ENCODE measurements at places on chromosomes 13 and 19. TPM values are rescaled to one million over a fixed set of nuclear protein-coding genes. Genes with fewer than 3 reads are reported as not detected.

DNA sequence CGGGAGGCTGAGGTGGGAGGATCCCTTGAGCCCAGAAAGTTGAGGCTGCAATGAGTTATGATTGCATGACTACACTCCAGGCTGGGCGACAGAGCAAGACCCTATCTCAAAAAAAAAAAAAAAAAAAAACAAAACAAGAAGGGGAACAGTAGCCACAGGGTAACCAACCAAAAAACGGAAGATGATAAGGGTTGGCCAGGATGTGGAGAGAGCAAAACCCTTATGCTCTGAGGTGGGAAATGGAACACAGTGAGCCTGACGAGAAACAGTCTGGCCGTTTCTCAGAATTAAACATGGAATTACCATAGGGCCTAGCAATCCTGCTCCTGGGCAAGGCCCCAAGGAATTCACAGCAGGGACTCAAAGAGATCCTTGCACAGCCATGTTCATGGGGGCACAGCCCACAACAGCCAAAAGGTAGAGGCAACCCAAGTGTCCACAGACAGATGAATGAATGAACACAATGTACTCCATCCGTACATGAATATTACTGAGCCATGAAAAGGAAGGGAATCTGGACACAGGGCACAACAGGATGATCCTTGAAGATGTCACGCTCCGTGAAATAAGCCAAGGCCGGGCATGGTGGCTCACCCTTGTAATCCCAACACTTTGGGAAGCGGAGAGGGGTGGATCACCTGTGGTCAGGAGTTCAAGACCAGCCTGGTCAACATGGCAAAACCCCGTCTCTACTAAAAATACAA lies 11.3 kb downstream of the NMRK2 start:
- H3K27me3 ChIP-seq = no peaks in the 10 kb centered on the region
- H3K36me3 ChIP-seq = no peaks in the 10 kb centered on the region
- H3K27ac ChIP-seq = no peak overlapping the region
- no peak for DNase-seq

DNA sequence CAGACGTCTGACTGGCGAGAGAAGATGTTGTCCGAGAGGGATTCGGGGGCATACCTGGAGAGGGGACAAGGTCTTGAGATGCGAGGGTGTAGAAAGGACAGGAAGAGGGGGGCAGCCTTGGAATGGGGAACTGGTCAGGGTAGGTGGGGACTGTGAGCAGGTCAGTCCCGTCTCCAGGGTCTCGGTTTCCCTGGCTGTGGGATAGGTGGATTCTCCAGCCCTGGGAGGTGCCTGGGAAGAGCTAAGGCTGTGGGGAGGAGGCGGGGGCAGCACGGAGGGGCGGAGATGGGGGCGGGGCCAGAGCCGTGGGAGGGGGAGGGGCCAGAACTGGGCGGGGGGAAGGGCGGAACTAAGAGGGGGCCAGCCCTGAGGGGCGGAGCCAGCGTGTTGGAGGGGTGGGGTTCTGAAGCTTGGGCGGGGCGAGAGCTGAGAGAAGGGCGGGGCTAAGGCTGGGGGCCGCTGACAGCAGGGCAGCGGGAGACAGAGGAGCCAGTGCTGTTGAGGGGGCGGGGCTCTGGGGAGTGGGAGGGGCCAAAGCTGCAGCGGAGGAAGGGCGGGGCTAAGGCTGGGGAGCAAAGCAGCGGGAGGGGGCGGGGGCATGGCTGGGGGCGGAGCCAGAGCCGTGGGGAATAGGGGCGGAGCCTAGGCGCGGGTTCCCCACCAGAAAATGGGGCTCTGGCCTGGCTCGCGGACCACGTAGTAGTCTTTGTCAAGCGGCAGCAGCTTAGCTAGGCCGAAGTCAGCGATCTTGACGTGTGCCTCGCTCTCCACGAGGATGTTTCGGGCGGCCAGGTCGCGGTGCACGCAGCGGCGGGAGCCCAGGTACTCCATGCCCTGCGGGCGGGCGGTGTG lies 9.5 kb upstream of the INSL3 start:
- peaks cover 3% of the 10 kb centered on the region for H3K27me3 ChIP-seq
- H3K4me3 ChIP-seq = no peak overlapping the region
- no peak overlapping the region for H3K27ac ChIP-seq
- no peaks in the 10 kb centered on the region for H3K36me3 ChIP-seq
- peak; percentile 75 for DNase-seq

DNA sequence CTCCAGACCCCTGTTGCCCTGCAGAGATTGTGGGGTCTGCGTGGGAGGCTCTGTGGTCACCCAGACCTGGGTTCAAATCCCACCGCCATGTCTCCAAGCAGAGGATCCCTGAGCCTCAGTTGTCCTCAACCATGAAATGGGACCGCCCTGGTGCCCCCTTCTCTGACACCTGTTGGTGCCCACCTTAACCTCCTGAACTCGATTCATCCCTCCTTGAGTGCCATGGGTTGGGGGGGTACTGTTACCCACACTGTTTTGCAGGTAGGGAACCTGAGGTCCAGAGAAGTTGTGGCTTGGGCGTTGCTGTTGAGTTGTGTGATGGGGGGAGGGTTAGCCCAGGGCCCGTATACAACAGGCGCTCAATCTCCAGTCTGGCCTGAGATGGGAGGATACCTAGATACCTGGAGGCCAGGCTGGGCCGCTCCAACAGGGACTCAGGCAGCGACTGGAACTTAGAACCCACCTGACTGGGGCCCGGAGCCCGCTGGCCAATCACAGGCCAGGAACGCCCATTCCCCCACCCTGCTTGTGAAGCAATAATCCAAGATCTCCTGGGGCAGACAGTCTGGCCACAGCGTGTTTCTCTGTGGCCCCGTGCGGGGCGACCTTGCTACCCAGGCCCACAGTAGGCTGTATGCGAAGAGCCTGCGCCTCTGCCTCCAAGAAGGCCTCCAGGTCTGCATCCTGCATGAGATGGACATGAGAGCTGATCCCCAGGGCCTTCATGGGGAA lies 2.8 kb downstream of the ARID3A start:
- no peak overlapping the region for H3K27ac ChIP-seq
- H3K4me1 ChIP-seq = peaks cover 13% of the 10 kb centered on the region
- DNase-seq = no peak
- no peaks in the 10 kb centered on the region for H3K27me3 ChIP-seq
- H3K4me3 ChIP-seq = no peak overlapping the region
- H3K36me3 ChIP-seq = no peaks in the 10 kb centered on the region

Gene RABAC1
- 257 TPM for total RNA-seq

Gene CKM
- not detected for total RNA-seq

- no peaks in the 10 kb centered on the region for H3K27me3 ChIP-seq
- peak; percentile 51 for DNase-seq
- H3K4me3 ChIP-seq = no peak overlapping the region
- H3K36me3 ChIP-seq = no peaks in the 10 kb centered on the region
Observed at GRCh38 chr19:38263689-38264485, 486 bp upstream of the SPINT2 start.

GRCh38 chr19:30228835-30229524 lies 143.2 kb upstream of the ZNF536 start:
- H3K27ac ChIP-seq = no peak overlapping the region
- peak overlapping the region; percentile 77 for H3K4me3 ChIP-seq
- no peaks in the 10 kb centered on the region for H3K36me3 ChIP-seq

DNA sequence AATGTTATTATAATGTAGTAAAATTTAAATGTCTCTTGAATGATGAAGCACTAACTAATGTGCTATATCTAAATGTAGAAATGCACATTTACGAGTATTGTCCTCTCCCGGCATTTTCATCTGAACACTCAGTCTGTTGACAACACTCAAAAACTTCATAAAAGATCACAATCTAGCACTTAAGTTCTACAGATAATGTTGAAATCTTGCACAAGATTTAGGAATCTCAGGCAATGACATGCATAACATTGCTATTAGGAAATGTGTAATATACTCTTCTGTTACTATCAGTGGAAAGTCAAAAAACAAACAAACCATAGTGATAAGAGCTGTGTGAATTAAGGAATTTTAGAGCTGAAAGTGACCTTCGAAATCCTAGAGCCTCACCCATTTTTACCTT lies 37.5 kb upstream of the XPO4 start:
- H3K27me3 ChIP-seq = peaks cover 5% of the 10 kb centered on the region
- H3K4me1 ChIP-seq = no peaks in the 10 kb centered on the region
- DNase-seq = no peak
- no peak overlapping the region for H3K4me3 ChIP-seq
- no peaks in the 10 kb centered on the region for H3K36me3 ChIP-seq

- H3K4me1 ChIP-seq = peaks cover 6% of the 10 kb centered on the region
- peaks cover 4% of the 10 kb centered on the region for H3K36me3 ChIP-seq
- DNase-seq = peak; percentile 84
- no peaks in the 10 kb centered on the region for H3K27me3 ChIP-seq
Observed at GRCh38 chr19:48724796-48725753, 5.5 kb upstream of the MAMSTR start.

DNA sequence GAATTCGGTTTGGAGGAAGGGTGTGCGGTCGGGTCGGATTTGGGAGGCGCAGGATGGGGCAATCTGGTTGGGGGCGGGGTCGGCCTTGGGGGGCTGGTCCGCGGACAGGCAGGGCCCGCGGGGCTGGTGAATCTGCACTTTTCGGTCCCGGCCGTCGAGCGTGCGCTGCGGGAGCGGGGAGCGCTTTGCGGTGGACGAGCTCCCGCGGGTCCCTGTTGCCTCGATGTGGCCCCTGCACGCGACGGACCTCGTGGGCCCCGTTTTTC lies 11.9 kb downstream of the PEAK3 start:
- H3K4me1 ChIP-seq = peaks cover 25% of the 10 kb centered on the region
- H3K4me3 ChIP-seq = peak overlapping the region; percentile 100
- no peaks in the 10 kb centered on the region for H3K36me3 ChIP-seq
- peak; percentile 82 for DNase-seq

- peaks cover 4% of the 10 kb centered on the region for H3K4me1 ChIP-seq
- peak; percentile 54 for DNase-seq
- peaks cover 17% of the 10 kb centered on the region for H3K36me3 ChIP-seq
- peak overlapping the region; percentile 56 for H3K27ac ChIP-seq
- H3K4me3 ChIP-seq = no peak overlapping the region
Observed at GRCh38 chr19:18663940-18664530, 19.4 kb upstream of the CRTC1 start.

DNA sequence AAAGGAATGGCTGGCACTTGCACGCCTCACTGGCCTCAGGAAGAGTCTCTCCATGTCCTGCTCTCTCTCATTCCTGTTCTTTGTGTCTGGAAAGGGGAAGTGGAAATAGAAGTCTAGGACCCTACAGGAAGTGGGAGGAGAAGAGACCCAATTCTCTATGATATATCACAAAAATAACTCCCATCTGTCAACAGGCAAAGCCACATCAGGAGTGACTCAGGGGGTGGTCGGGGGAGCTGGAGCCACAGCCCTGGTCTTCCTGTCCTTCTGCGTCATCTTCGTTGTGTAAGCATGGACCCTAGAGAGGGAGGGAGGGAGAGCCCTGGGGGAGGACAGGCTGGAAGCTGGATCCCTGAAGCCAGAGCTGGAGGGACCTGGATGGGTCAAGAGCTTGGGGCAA lies 3.0 kb downstream of the SIGLEC9 start:
- H3K27ac ChIP-seq = no peak overlapping the region
- H3K4me3 ChIP-seq = no peak overlapping the region
- no peaks in the 10 kb centered on the region for H3K27me3 ChIP-seq
- no peaks in the 10 kb centered on the region for H3K36me3 ChIP-seq

DNA sequence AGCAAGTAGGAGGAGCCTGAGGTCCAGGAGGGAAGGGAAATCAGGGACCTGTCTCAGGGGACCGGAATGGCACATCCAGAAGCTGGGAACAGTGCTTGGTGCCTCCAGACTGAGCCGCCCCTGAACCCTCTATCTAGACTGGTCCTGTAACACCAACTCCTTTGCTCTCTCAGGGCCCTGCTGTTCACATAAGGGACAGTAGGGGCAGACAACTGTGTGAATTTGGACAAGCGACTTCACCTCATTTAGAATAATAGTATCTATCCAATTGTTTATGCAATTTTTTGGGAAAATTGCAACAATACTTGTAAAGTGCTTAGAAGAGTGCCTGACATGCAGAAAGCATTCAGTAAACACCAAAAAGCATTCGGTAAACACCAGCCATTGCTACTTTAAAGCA lies 14.0 kb downstream of the SYMPK start:
- H3K27me3 ChIP-seq = no peaks in the 10 kb centered on the region
- DNase-seq = no peak
- no peak overlapping the region for H3K27ac ChIP-seq
- peaks cover 97% of the 10 kb centered on the region for H3K36me3 ChIP-seq
- no peak overlapping the region for H3K4me3 ChIP-seq

Gene CACNA1A
- total RNA-seq = 0.79 TPM

DNA sequence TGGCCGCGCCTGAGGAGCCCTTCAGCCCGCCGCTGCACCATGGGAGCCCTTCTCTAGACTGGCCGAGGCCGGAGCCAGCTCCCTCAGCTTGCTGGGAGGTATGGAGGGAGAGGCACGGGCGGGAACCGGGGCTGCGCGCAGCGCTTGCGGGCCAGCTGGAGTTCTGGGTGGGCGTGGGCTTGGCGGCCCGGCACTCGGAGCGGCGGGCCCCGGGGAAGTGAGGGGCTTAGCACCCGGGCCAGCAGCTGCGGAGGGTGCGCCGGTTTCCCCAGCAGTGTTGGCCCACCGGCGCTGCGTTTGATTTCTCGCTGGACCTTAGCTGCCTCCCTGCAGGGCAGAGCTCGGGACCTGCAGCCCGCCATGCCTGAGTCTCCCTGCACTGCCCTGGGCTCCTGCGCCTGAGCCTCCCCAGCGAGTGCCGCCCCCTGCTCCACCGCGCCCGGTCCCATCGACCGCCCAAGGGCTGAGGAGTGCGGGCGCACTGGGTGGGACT lies 1890.0 kb upstream of the PCDH20 start:
- H3K27ac ChIP-seq = no peak overlapping the region
- DNase-seq = no peak
- H3K4me1 ChIP-seq = no peaks in the 10 kb centered on the region
- H3K36me3 ChIP-seq = no peaks in the 10 kb centered on the region

Gene TDRD12
- total RNA-seq = 0.83 TPM

GRCh38 chr19:4851551-4852290 lies 15.7 kb downstream of the PLIN3 start:
- H3K36me3 ChIP-seq = peaks cover 64% of the 10 kb centered on the region
- no peak overlapping the region for H3K27ac ChIP-seq
- no peak overlapping the region for H3K4me3 ChIP-seq
- no peaks in the 10 kb centered on the region for H3K27me3 ChIP-seq

Gene TMEM255B
- 21.0 TPM for total RNA-seq

DNA sequence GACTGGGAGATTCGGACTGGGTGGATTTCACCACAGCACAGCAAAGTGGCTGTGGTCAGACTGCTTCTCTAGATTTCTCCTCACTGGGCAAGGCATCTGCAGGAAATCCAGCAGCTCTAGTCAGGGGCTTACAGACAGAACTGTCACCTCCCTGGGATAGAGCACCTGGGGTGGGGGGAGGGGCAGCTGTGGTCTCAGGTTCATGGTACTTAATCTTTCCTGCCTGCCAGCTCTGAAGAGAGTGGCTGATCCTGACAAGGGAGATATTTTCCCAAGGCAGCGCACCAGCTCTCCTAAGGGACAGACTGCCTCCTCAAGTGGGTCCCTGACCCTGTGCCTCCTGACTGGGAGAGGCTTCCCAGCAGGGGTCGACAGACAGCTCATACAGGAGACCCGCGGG lies 212.8 kb upstream of the KLF12 start:
- no peaks in the 10 kb centered on the region for H3K36me3 ChIP-seq
- H3K4me1 ChIP-seq = no peaks in the 10 kb centered on the region
- H3K27me3 ChIP-seq = no peaks in the 10 kb centered on the region
- DNase-seq = no peak
- H3K27ac ChIP-seq = no peak overlapping the region

Gene MIA
- 9.2 TPM for total RNA-seq

Gene ZNF578
- 0.93 TPM for total RNA-seq

- DNase-seq = no peak
- H3K27me3 ChIP-seq = no peaks in the 10 kb centered on the region
- H3K4me3 ChIP-seq = no peak overlapping the region
- no peaks in the 10 kb centered on the region for H3K36me3 ChIP-seq
- H3K4me1 ChIP-seq = peaks cover 4% of the 10 kb centered on the region
Observed at GRCh38 chr13:41858780-41859179, 102.1 kb downstream of the VWA8 start.

Measured in adrenal gland (tissue), 19 donors.